Activated CD8-positive, alpha-beta memory T cell treated with anti-CD3 and anti-CD28 coated beads for 4 hours (primary cell): ENCODE measurements at places on chromosomes 11 and 22.

- no peak for DNase-seq
These were observed 78.6 kb downstream of the RTL6 start for GRCh38 chr22:44419429-44419828.

DNA sequence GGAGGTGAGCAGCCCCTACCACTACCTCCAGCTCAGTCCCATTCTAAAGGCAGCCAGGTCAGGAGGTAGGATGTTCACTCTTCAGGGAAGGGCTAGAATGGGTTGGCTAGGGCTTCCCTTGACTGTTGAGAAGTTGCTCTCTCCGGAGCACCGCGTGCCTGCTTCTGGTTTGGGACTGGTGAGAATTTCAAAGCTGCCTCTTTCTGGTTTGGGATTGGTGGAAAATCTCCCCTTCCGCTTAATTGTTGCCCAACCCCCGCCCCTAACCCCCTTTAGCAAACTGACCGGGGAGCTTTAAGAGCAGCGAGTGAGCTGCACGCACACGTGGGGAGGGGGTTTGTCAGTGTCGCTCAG lies 686 bp downstream of the USP2 start:
- no peak for DNase-seq

DNA sequence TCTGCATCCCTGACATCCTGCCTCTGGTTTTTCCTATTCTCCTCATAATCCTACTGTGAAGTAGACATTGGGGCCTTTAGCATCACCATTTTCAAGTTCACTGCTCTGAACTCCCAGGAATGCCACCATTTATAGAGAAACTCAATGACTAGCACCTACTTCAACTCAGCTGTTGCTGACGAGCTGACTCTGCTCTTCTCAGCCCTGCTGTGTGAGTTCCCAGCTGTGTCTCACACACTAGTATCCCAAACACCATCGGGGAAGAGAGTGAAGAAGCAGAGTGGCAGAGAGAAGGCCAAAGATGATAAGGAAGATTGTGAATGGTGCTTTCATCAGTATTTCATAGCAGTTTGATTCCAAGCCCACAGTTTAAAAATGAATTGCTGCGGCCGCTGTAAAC lies 71.9 kb downstream of the PLEKHA7 start:
- DNase-seq, result no peak

GRCh38 chr22:49197505-49197904 lies 630.2 kb downstream of the BRD1 start:
- no peak for DNase-seq

- no peak for DNase-seq
These were observed 8.9 kb upstream of the PPP2R1B start for GRCh38 chr11:111774955-111775710.

- DNase-seq, result no peak
These were observed 24.1 kb upstream of the TUB start for GRCh38 chr11:8056810-8057463.

DNA sequence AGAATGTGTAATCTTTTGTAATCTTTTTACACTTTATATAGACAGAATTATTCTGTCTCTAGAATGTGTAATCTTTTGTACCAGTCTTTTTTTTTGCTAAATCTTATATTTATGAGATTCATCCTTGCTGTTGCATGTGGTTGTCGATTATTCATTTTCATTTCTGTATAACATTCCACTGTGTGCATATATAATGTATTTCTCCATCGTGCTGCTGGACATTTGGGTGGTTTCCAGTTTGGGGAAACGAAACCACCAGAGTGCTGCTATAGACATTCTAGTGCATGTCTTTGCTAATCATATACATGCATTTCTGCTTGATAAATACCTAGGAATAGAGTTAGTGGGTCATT lies 146.5 kb downstream of the GRIK4 start:
- no peak for DNase-seq

DNA sequence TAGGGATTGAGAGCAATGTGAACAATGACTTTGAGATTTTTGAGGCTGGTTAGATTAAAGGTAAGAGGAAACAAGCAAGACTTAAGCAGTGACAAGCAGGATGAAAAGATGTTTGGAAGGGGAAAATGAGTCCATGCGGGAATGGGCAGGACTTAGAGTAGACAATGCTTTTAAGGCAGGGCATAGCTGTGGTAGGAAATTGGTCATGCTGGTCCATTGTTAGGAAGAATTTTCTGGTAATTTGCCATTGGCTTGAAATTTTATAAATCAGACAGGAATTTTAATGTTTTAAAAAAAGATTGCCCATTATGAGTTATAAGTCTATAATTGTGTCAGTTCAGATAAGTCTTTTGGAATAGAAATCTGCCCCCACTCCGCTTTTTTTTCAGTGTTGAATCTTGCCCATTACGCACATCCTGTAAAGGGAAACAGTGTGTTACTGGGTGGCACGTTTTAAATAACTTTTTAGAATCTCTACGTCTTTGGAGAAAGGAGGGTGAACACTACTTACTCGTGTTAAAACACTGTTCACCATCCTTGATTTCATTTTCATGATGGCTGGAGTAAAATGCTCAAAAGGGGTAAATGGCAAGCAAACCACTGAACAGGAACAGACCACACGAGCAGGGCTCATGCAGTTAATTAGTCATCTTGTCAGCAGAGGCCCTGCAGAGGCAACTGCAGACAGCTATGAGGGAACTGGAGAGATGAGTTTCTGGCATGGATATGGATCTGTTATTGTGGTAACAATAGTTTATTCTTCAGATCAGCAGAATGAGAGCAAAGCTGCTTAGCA lies 25.0 kb downstream of the SWAP70 start:
- no peak for DNase-seq

DNA sequence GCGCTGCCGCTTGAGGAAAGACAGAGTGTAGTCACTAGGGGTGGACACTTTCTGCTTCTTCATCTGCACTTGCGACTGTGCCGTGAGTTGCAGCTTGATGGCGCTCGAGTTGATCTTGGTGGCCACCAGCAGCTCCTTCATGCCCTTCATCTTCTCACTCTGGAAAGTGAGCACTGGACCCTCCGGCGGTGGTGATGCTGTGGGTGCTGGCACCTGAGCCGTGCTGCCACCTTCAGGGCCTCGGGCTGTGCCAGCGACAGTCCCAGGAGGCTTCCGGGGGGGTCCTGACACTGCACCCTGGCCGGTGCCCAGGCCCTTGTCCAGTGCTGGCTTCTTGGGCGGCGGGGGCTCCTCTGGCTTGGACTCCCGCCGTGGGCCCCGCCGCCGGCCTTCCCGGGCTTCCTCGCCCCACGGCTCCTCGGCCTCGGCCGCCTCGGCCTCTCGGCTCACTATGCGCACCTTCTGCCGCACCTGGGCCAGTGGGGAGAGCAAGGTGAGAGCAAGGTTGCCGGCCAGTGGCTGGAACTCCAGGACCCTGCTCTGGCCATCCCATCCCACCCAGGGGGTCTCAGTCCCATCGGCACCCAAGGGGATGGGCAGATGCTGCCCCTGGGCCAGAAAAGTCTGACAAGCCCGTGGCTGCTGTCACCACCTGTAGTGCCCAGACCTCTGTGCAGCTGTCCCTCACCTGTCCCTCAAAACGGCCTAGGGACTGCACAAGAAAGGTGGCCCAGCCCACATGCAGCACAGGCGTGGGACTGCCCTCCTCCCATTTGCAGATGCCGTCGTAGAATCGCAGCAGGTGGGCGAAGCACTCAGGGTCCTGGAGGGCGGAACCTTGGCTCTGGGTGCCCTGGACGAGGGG lies 1.6 kb upstream of the MAP4K2 start:
- no peak for DNase-seq

- DNase-seq, result no peak
These were observed 116.9 kb upstream of the SNX19 start for GRCh38 chr11:131033151-131033651.

GRCh38 chr11:33874910-33875490 lies 16.9 kb downstream of the LMO2 start:
- DNase-seq, result no peak

DNA sequence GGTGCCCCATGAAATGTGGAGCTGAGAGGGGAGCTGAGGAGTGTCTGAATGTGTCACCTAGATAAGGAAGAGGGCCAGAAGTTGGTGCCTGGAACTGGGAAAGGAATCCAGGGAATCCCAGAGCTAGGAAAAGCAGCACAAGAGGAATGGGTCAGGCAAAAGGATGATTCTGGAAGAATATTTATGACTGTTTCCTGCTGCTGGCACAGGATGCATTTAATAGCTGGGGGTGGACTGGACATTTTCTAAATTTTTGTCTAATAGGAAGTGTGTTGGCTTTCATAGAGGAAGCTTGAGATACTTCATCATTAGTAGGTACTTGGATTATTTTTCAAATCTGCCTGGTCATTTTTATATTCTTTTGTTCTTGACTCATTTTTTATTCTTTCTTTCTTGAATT lies 17.4 kb upstream of the MRGPRX2 start:
- no peak for DNase-seq

DNA sequence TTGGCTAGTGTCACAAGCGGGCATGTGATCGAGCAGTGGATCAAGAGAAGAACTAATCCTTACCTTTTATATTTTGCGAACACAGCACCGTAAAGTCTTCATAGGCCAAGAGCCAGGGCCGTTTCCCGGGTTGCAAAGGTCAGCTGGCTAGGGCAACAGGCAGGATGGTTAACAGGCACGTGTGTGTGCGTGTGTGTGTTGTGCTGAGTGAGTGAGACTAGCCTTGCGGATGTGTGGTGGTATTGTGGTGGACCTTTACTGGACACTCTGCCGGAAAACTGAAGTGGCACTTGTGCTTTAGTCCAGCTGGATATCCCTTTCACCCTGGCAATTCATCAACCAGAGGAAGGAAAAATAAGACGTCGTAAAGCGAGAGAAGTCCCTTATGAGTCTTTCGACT lies 176.7 kb downstream of the BCR start:
- no peak for DNase-seq

DNA sequence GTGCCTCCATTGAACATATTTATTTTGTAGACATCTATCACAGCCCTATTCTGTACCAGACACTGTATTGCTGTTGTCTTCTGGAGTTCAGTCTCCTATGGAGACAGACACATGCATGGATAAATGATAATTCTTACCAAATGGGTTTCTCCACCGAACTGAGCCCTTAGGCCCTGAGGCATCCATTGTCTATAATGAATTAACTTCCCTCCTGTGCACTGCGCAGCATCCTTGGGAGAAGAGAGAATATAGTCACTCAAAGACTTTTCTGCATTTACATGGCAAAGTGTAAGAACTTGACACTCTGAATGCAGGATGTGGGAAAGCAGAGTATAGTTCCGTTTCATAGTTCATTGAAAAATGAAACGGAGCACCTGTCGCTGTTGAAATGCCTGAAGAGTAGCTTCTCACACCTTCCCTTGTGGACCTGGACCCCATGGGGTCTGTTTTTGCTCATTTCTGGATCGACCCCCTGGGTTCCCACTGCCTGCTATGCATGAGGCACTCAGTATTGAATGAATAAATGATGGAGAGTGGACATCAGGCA lies 6.2 kb downstream of the ZNRF3 start:
- no peak for DNase-seq
